ENCODE measurements at places on chromosomes 11 and 22.

DNA sequence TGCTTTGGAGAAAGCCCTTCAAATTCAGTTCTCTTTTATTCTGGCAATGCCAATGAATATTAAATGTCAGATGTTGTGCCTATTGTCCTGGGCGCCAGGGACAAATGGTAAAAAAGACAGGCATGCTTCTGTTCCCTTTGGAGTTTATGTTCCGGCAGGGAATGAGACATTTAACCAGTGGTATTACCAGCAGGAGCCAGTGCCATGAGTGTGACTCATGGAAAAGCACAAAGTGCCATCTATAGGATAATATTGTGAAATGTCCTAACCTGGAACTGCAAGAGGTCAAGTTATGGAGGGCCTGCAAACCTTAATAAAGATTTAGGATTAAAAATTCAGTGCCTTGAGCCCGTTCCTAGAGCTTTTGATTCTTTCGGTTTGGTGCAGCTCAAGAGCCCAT, 39.5 kb downstream of the REXO2 start:
- DNase-seq = peak; percentile 32

- DNase-seq = no peak
These were observed 53.8 kb downstream of the PAX6 start for GRCh38 chr11:31757260-31757835.

DNA sequence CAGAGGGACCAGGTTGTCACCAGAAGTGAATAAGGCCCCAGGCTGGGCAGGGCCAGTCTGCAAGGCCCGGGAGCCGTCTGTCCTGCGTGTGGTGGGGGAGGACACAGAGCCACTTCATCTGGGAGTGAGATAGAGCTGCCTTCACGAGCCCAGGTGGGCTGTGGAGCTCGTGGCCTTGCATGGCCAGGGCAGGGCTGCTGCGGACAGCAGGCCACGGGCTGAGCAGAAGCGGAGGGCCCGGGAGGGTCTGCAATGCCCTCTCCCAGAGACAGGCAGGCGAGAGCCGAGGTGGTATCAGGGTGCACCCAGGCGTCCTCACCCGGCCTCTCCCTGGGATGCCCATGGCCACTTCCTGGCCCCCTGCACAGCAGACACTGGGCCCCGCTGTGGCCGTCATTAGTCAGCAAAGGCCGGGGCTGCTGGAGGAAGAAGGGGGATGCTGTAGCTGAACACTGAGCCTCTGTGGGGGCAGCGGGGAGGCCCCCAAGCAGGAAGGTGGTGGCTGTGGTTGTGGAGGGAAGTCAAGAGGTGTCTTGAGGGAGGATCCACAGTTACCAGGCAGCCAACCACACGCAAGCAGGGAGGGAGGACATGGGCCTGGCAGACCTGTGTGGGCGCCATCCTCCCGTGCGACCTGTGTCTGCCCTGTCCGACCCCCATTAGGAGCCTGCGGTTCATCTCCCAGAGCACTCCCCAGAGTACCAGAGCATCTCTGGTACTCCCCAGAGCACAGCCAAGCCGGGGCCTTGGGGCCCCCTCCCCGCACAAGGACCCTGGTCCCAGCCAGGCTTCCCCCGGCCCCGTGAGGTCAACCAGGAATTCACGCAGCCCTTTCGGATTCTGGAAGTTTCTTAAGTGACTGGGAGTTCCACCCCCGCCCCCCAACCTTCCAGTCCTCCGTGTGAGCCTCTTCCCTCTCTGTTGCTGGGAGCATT, 1109.5 kb downstream of the BRD1 start:
- peak; percentile 39 for DNase-seq

- no peak for DNase-seq
These were observed 95.9 kb upstream of the DDI1 start for GRCh38 chr11:103940551-103940950.

DNA sequence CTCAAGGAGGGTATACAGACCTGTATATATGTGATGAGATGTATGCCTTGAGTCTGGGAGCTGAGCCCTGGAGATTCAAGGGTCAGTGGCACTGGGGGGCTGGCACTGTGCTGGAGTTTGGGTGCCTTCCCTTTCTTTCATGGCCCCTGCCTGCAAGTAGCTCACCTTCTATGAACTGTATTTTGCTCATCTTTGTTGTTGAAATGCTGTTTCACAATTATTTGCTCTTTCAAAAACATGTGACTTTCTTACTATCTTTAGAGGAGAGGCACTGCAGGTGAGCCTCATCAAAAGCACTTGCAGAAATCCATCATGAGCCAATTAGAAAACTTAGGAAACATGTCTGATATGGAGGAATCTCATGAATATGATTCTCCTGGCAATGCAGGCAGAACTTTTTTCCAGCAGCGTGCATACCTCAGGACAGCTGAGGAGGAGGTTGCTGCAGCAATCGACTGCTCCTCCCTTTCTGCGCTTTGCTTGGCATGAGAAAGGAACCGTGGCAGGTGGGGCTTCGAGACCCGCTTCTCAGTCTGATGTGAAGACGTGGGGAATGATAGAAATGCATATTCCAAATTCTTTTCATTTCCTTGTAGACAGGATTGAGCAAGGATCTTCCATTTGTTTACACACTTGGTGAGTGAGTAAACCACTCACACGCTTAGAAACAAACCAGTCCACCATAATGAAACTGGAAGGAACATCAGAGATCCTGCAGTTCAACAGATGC, 178.4 kb upstream of the E2F8 start:
- DNase-seq = peak; percentile 52

GRCh38 chr11:79678780-79679452, 238.1 kb upstream of the TENM4 start:
- no peak for DNase-seq

GRCh38 chr22:49052023-49052538, 775.6 kb downstream of the BRD1 start:
- DNase-seq = peak; percentile 24

DNA sequence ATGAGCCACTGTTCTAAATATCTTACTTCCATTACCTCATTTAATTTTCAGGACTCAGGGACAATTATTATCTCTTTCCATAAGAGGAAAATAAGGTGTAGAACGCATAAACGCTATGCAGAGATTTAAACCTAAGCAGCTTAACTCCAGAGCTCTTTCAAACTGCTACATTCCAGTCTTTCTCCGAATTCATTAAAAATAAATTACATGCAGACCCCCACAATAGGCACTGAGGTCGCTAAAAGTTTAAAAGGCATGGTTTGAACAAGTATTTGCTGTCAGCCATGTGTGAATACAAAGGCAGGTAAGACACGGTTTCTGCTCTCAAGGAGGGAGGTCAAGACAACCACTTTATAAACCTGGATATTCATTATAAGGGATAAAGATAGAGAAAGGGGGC, 983 bp downstream of the NARS2 start:
- DNase-seq = no peak

DNA sequence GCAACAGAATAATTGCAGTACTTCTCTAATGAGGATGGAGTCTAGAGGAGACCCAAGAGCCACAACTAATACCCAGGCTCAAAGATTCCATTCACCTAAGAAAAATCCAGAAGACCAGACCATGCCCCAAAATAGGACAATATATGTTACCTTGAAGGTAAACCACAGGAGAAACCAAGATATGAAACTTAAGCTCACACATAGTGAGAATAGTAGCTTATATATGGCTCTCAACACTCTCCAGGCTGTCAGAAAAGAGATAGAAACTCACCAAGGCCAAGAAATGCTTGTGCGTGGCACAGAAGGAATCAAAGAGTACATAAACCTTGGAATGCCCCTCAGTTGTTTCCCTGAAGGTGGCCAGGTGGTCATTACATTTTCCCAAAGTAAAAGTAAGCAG, 9.1 kb downstream of the FAM111A start:
- no peak for DNase-seq

- DNase-seq = no peak
These were observed 618.7 kb upstream of the CADM1 start for GRCh38 chr11:116122697-116123472.

- DNase-seq = peak; percentile 22
These were observed 119.3 kb downstream of the OSBP2 start for GRCh38 chr22:30813936-30814335.

GRCh38 chr11:46107408-46107718, 13.9 kb downstream of the PHF21A start:
- no peak for DNase-seq

GRCh38 chr22:21042978-21043859, 2.5 kb upstream of the LRRC74B start:
- DNase-seq = peak; percentile 56

DNA sequence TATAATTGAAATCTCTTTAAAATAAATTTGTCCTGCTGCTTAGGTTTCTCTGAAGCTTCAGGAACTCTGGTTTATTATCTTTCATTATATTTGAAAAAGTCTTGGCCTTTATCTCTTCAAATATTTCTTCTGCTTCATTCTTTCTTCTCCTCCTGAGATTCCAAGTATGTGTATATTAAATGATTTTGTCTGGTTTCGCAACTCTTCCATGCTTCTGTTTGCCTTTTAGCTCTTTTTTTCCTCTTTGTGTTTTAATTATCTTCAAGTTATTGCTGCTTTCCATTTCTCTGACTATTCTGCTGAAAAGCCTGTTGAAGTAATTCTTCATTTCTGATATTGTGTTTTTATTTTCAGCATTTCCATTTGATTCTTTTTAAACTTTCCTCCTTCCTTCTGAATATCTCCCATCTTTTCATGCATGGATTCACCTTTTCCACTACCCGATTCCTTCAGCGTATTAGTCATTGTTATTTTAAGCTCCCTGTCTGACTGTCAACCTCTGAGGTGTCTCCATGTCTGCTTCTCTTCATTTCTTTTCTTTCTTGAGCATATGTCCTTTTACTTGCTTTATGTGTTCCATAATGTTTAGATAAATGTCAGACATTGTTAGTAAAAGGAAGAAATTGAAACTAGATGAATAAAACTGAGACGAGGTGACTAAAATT, 46.6 kb upstream of the CTSC start:
- no peak for DNase-seq
